ENCODE measurements at places on chromosomes 5 and 9. TPM values are rescaled to one million over a fixed set of nuclear protein-coding genes. Genes with fewer than 3 reads are reported as not detected.

Gene STPG3
- polyA plus RNA-seq: not detected

Gene ZCCHC7
- 17.7 TPM for polyA plus RNA-seq

Gene RGP1
- 12.8 TPM for polyA plus RNA-seq

Gene CENPK
- 7.7 TPM for polyA plus RNA-seq

Gene NHP2
- 149 TPM for polyA plus RNA-seq

Gene AGXT2
- polyA plus RNA-seq: not detected

Gene ADCY2
- 0.98 TPM for polyA plus RNA-seq

Gene PRLR
- polyA plus RNA-seq: 0.63 TPM

Gene SLC25A2
- not detected for polyA plus RNA-seq

Gene NRARP
- polyA plus RNA-seq: 1.5 TPM

Gene VCAN
- 4.7 TPM for polyA plus RNA-seq

Gene MARCOL
- polyA plus RNA-seq: not detected

Gene ATOSB
- polyA plus RNA-seq: 12.9 TPM

Gene ELAVL2
- polyA plus RNA-seq: 0.06 TPM

Gene SCGB3A2
- polyA plus RNA-seq: not detected

Gene EPB41L4B
- 44.3 TPM for polyA plus RNA-seq

Gene MYMK
- not detected for polyA plus RNA-seq

Gene ALDOB
- 2.5 TPM for polyA plus RNA-seq

Measured in stomach (tissue), 19 donors.